ENCODE measurements at places on chromosomes 12 and 14. TPM values are rescaled to one million over a fixed set of nuclear protein-coding genes. Genes with fewer than 3 reads are reported as not detected.

The MOAP1 gene
- 23.4 TPM for total RNA-seq

- no peaks in the 10 kb centered on the region for H3K36me3 ChIP-seq
- no peak for DNase-seq
- peaks cover 14% of the 10 kb centered on the region for H3K27me3 ChIP-seq
- H3K27ac ChIP-seq, result peak overlapping the region; percentile 45
- H3K4me1 ChIP-seq, result peaks cover 17% of the 10 kb centered on the region
Observed at GRCh38 chr14:56686416-56686815, 106.8 kb downstream of the TMEM260 start.

The KRT72 gene
- not detected for total RNA-seq

GRCh38 chr12:55970775-55971174, 3.1 kb upstream of the RAB5B start:
- H3K27ac ChIP-seq, result no peak overlapping the region
- peaks cover 25% of the 10 kb centered on the region for H3K4me1 ChIP-seq
- H3K27me3 ChIP-seq, result no peaks in the 10 kb centered on the region
- peaks cover 4% of the 10 kb centered on the region for H3K36me3 ChIP-seq

- no peaks in the 10 kb centered on the region for H3K27me3 ChIP-seq
- peaks cover 5% of the 10 kb centered on the region for H3K4me1 ChIP-seq
- H3K36me3 ChIP-seq, result no peaks in the 10 kb centered on the region
- no peak for DNase-seq
- no peak overlapping the region for H3K4me3 ChIP-seq
Observed at GRCh38 chr12:42609605-42610004, 20.1 kb upstream of the PRICKLE1 start.

DNA sequence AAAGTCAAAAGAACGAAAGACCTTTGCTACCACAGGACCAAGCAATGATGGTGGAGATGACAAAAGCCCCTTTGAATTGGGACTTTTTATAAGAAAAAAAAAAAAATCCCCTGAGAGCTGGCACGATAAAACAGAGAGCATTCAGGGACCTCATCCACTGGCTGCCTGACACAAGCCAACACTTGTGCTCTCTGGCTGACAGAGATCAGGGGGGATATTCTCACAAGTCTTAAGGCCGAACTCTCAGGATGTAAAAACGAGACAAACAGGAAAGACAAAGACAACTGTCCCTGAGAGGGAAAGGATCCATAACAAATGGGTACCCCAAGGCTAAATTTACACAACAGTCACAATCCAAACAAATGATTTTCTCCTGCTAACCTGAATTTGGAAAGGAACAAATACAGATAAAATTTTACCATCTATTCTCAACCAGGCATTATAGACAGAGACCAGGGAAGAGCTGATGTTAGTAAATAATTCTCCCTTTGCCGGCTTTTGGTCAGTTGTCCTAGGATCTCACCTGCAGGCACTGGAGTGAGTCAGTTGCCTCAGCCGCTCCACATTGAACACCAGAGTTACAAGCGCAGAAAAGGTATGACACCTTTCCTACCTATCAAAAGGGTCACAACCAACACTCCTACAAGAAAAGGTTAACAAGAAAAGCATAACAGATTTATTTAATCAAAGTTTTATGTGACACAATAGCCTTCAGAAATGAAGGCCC, 37.9 kb upstream of the GARIN6 start:
- no peak overlapping the region for H3K4me3 ChIP-seq
- no peaks in the 10 kb centered on the region for H3K36me3 ChIP-seq
- H3K4me1 ChIP-seq, result no peaks in the 10 kb centered on the region
- peak overlapping the region; percentile 15 for H3K27ac ChIP-seq

DNA sequence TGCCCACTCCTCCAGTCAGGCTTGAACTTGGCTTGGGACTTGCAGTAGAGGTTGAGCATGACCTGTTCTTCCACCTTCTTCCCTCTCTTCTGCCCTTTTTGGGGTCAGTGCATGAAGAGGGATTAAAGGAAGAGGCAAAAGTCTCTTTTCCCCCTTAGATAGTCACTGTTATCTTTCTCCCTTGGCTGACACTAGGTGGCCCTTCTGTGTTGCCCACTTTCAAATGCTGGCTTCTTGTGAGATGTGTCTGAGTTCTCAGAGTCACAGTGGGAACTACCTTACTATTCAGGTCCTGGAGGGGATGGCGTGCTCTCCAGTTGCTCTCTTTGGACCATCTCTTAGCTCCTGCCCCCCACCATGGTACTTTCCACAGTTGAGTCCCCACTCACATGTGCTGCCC, 73.6 kb downstream of the GPR65 start:
- H3K27ac ChIP-seq, result no peak overlapping the region
- H3K27me3 ChIP-seq, result peaks cover 3% of the 10 kb centered on the region
- H3K36me3 ChIP-seq, result no peaks in the 10 kb centered on the region
- DNase-seq, result no peak
- H3K4me1 ChIP-seq, result no peaks in the 10 kb centered on the region
- H3K4me3 ChIP-seq, result no peak overlapping the region

- H3K36me3 ChIP-seq, result no peaks in the 10 kb centered on the region
- H3K4me1 ChIP-seq, result peaks cover 6% of the 10 kb centered on the region
- no peak overlapping the region for H3K4me3 ChIP-seq
- no peak overlapping the region for H3K27ac ChIP-seq
Observed at GRCh38 chr14:81986005-81986404, 452.4 kb upstream of the SEL1L start.

The POU6F1 gene
- 8.2 TPM for total RNA-seq

DNA sequence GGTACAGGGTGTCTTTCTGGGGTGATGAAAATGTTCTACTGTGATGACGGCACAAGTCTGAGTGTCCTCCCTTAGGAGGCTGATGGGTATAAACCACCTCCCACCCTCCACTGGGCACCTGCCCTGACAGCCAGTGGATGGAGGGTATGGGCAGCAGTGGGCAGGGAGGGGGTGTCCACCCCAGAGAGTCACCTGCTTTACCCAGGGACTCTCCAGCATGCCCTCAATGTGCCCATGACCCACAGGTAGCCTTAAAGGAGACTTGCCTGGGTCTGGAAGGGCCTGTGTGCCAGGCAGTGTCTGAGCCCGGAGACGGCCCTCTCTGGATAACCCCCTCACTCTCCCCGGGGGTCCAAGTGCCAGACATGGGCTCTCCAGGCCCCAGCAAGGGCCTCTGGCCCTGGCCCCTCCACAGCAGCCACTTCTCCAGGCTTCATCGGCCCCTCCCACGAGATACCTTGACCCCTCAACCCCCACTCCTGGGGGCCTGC, 38.8 kb downstream of the CCNK start:
- no peak for DNase-seq
- H3K36me3 ChIP-seq, result no peaks in the 10 kb centered on the region
- no peaks in the 10 kb centered on the region for H3K27me3 ChIP-seq

- H3K27me3 ChIP-seq, result no peaks in the 10 kb centered on the region
- H3K4me3 ChIP-seq, result no peak overlapping the region
- no peak for DNase-seq
- peaks cover 24% of the 10 kb centered on the region for H3K4me1 ChIP-seq
- H3K27ac ChIP-seq, result no peak overlapping the region
Observed at GRCh38 chr12:16524378-16524777, 81.6 kb downstream of the LMO3 start.

DNA sequence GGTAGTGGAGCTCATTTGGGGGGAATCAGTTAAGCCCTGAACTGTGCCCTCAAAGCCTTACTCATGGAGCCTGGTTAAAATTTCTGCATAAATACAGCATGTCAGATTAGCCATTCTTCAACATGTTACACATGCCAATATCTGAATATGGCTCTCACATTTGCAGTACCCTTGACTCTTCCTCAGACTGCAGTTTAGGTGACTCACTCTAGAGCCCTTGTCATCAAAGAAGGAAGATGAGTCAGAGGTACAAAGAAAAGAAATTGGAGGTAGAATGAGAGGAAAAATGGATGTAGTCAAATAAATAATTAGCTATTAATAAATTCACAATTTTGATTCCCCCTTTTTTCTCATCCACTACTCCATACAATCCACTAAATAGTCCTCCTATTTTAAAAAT, 23.6 kb upstream of the OR4K2 start:
- H3K36me3 ChIP-seq, result peaks cover 3% of the 10 kb centered on the region
- H3K4me3 ChIP-seq, result no peak overlapping the region
- no peak overlapping the region for H3K27ac ChIP-seq

DNA sequence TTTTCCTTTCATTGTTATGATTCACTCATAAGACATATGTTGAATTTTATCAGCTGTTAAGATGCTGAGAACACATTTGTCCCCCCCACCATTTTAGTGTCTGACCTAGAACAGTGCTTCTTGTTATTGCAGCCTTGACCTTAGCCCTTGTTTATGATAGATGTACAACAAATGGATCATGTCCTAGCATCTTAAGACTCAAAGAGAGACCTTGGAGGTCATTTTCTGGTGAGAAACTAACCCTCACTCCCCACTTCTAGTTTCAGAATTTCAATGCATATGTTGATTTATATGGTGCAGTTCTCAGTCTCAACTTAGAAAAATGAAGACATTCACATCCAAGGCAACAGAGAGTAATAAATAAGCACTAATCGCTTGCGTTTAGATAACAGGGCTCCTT, 391.2 kb downstream of the AEBP2 start:
- no peaks in the 10 kb centered on the region for H3K36me3 ChIP-seq
- no peak for DNase-seq
- H3K27me3 ChIP-seq, result no peaks in the 10 kb centered on the region
- H3K4me1 ChIP-seq, result no peaks in the 10 kb centered on the region
- no peak overlapping the region for H3K4me3 ChIP-seq

- DNase-seq, result no peak
- H3K36me3 ChIP-seq, result no peaks in the 10 kb centered on the region
- H3K27me3 ChIP-seq, result no peaks in the 10 kb centered on the region
- no peak overlapping the region for H3K27ac ChIP-seq
- no peak overlapping the region for H3K4me3 ChIP-seq
Observed at GRCh38 chr14:43172899-43173548, 1334.1 kb downstream of the FSCB start.

DNA sequence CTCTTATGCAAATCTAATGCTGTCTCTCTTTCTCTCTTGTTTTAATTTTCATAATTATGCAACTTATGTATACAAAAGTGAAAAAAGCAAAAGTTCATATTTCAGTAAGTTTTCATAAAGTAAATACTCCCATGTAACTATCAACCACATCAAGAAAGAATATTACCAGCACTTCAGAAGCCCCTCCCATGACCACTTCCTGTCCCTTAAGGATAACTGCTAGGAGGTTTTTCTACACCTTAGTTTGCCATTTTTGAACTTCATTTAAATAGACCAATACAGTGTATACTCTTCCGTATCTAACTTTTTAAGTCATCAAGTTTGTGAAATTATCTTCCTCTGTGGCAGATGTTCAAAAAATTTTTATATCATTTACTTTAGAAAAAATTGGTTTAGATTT, 547 bp upstream of the OR4K15 start:
- no peaks in the 10 kb centered on the region for H3K4me1 ChIP-seq
- no peak overlapping the region for H3K27ac ChIP-seq
- H3K36me3 ChIP-seq, result no peaks in the 10 kb centered on the region
- H3K4me3 ChIP-seq, result no peak overlapping the region

DNA sequence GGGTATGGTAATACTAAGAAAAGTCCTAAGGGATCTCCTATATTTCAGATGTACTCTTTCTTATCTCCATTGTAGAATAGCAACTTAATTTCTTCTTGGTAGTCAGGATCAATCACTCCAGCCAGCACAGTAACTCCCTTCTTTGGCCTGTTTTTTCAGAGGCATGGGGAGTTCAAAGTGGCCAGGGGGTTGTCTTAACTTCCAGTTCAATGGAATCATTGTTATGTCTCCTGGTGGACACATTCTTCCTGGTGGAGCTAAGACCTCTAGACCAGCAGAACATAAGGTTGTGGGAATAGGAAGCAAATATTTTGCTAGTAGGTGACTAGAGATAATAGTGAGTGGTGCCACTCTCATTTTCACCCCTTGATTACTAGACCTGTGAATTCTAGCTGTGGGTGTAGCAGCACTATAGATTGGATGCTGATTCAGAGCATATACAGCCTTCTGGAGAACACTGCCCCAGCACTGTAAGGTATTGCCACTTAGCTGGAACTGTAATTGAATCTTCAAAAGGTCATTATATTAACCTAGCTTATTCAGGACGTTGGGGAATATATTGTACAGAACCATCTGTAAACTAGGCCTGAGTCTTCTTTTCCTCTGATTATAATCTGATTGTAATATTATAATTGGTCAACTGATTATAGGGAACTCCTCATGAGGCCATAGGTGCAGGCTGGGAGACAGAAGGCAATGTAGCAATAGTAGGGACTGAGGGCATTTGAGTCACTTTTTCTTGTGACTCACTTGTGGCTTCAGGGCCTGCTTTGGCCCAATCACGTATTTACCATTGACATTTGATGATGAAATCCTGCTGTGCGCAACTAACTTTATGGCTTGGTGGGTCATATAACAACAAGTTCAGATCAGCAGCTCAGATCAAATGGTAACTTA, 60.2 kb upstream of the ATP2B1 start:
- H3K36me3 ChIP-seq, result no peaks in the 10 kb centered on the region
- no peaks in the 10 kb centered on the region for H3K4me1 ChIP-seq
- no peaks in the 10 kb centered on the region for H3K27me3 ChIP-seq
- no peak for DNase-seq
- H3K4me3 ChIP-seq, result no peak overlapping the region
- H3K27ac ChIP-seq, result no peak overlapping the region

DNA sequence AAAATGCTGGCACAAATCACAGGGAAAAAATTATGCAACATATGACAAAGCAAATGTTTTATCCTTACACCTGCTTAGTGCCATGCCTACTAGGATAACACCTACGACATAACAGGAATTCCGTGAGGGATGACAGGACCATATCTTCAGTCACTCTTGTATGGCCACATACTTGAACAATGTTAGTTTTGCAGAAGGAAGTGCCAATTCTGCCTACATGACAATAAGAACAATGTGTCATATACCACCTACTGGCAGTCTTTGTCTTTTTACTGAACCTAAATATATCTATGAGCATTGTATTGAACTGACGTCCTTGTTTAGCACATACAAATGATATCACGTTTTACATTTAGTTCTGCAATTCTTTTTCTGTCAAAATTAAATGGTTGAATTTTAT, 234.0 kb downstream of the ADAMTS20 start:
- no peak for DNase-seq
- no peaks in the 10 kb centered on the region for H3K36me3 ChIP-seq
- no peaks in the 10 kb centered on the region for H3K4me1 ChIP-seq
- H3K27ac ChIP-seq, result no peak overlapping the region
- no peak overlapping the region for H3K4me3 ChIP-seq

DNA sequence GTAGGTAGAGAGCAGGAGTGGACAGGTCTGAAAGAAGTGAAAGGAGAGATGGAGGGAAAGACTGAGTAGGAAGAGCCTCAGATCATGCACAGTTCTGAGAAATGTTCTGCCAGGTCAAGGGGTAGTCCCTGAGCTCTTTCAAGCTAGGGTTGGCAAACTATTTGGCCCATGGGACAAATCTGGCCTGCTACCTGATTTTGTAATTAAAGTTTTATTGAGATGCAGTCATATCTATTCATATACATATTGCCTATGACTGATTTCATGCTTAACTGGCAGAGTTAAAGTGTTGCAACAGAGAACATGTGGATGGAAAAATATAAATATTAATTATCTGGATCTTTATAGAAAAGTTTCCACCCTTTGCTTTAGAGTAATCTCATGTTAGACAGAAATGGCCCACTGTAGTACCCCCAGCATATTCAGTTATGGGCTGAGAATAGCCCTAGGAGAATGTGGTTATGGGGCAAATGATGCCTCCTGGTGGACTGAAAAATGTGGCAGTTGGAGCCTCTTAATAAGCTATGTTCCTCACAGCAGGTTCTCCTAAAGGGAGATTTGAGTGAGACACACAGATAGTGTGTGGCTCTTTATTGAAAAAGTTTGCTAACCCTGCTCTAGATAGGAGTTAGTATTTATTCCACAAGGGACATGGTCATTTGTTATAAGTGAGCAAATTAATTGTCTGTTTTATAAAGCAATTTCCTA, 476.9 kb downstream of the LRIG3 start:
- no peak for DNase-seq
- no peaks in the 10 kb centered on the region for H3K36me3 ChIP-seq
- no peak overlapping the region for H3K27ac ChIP-seq
- peaks cover 3% of the 10 kb centered on the region for H3K4me1 ChIP-seq
- no peaks in the 10 kb centered on the region for H3K27me3 ChIP-seq

Measured in progenitor cell of endocrine pancreas (in vitro differentiated cells).